ENCODE measurements at places on chromosomes 7 and 10.

DNA sequence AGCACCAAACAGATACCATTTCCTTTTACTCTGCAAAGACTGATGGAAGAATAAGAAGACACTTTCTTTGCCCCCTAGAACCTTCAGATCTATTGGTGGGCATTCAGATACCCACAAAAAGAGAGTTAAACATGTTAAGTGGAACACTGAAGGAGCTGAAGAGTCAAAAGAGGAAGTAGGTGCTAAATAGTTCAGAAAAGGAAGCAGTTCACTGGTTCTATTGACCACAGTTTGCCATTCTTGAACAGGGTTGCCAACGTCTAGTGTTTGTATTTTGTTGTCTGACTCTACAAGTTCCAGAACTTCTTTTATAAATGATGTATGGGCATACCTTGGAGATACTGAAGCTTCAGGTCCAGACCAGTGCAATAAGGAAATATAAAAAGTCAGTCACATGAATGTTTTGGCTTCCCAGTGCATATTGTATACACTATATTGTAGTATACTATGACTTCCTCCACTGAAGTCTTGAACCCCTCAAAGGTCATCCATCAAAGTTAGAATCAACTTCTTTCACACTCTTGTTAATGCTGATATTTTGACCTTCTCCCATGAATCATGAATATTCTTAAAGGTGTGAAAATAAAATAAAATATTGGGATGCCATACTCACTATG lies 47.5 kb upstream of the AGR3 start:
- no peak for DNase-seq

DNA sequence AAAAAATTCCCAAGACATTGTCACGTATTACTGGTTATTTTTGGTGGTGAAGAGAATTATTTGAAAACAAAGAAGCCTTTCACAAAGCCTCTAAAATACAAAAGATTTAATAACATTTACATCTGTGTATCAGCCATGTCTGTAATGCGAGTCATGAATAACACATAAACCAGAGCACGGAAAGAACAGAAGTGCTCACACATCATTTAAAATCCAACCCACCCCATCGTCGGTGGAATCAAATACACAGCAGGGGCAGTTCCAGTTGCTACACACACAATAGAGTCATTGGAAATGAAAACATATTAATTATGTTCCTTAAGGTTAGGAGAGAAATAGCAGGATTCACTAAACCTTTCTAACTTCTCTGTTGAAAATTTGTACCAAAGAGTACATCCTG lies 1097.3 kb downstream of the KCNMA1 start:
- DNase-seq = no peak

GRCh38 chr10:110636932-110637557 lies 7.1 kb upstream of the RBM20 start:
- DNase-seq = no peak

DNA sequence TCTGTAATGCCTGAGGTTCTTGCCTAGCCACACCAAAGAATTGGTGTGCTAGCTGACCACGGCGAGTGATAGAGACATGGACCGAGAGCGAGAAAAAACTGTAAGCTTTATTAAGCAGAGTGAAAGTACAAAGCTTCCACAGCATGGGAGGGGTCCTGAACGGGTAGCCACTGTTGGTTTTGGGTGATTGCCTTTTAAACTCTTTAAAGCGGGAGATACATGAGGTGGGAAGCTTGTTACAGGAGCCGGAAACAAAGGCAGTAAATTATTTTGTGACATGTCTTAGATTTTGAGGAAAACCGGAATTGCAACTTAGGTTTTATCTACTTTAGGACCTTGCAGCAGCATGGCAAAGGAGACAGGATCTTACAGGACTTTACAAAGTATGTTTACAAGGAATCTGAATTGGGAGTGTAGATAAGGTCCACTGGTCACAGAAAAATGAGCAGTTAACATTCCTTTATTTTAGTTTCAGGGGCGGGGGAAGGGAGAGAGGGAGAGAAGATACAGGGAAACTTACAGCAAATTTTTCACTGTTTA lies 252.7 kb upstream of the MBL2 start:
- DNase-seq = no peak

- DNase-seq = no peak
These were observed 151.2 kb downstream of the MPP7 start for GRCh38 chr10:28151636-28152035.

DNA sequence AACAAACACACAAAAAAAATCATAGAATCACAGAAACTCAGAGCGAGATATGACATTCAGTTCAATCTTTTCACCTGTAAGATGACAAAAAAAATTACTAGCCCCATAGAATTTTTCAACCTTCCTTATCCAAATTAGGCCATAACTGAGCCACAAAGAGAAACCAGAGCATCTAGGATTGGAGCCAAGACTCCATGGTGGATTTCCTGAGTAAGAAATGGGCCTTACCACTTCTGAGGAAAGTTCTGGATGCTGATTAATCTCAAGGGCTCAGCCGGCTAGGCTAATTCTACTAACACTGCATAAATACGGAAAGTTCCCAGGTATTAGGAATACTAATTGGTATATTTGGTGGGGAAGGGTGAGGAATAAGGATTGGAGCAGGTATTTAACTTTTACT lies 16.8 kb downstream of the LIPM start:
- no peak for DNase-seq

- DNase-seq = peak; percentile 27
These were observed 2.6 kb downstream of the STK31 start for GRCh38 chr7:23712368-23713284.

GRCh38 chr10:70528741-70529362 lies 50.3 kb downstream of the PALD1 start:
- no peak for DNase-seq

DNA sequence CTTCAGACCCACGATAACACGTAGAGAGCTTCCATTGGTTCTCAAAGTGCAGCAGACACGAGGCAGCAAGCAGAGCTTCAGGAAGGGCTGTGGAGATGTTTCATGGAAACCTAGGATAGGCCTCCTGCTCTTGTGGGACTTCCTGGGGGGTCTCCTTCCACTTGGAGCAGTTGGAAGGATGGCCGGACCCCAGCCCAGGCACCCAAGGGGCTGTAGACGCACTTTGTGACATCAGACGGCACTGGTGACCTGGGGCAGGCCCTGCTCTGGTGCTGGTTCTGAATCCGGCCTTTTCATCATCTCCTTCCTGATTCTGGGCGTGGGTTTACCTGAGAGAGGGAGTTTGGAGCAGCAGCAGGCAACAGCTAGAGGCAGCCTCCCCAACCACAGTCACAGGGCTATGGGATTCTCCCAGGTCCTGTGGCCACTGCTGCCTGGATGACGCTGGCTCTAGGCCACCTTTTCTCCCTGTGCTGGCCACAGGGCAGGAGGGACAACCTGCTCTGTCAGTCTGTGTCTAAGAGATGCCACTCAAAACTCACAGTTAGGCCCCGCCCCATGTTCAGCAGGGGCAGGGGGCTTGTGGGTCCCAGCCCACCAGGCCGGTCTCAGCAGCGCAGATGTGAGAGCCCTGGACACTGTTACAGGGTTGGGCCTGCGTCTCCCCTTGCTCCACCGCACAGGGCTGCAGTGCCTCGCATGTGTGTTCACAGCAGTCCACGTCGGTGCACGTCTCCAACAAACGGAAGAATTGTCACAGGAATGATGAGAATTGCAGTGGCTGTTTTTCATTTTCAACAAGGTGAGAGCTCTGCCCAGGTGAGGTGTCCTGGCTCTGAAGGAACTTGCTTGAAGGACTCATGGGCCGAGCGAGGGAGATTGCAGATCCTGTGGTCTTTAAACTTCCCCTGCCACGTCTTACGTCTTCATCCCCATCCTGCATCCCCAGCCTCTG lies 569.3 kb downstream of the TCERG1L start:
- no peak for DNase-seq

GRCh38 chr7:112381311-112382091 lies 68.8 kb upstream of the IFRD1 start:
- DNase-seq = no peak

GRCh38 chr7:45643630-45644029 lies 69.5 kb downstream of the ADCY1 start:
- no peak for DNase-seq

DNA sequence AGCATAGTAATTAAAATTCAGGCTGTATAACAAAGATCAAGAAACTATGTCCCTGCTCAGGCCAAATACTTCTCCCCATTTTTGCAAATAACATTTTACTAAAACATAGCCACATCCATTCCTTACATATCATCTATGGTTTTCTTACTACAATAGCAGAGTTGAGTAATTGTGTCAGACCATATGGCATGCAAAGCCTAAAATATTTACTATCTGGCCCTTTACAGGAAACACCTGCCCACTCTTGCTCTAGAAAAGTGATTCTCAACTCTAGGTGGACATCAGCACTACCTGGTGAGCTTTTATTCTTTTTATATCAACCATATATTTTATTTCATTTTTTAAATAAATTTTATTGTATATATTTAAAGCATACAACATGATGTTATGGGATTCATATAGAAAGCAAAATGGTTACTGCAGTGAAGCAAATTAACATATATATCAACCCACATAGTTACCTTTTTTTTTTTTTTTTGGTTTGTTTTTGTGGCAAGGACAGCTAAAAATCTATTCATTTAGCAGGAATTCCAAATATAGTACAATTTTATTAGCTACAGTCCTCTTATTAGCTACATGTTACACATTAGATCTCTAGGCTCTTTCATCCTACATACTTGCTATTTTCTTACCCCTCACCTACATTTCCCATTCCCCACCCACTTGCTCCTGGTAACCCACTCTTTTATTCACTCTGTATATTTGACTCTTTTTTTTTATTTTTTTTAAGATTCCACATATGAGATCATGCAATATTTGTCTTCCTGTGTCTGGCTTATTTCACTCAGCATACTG lies 19.6 kb downstream of the ABI1 start:
- DNase-seq = no peak

GRCh38 chr10:91194497-91195179 lies 25.8 kb upstream of the PCGF5 start:
- DNase-seq = no peak

GRCh38 chr7:23121165-23121564 lies 15.6 kb downstream of the KLHL7 start:
- no peak for DNase-seq

GRCh38 chr10:108598831-108599230 lies 1324.5 kb downstream of the XPNPEP1 start:
- no peak for DNase-seq

DNA sequence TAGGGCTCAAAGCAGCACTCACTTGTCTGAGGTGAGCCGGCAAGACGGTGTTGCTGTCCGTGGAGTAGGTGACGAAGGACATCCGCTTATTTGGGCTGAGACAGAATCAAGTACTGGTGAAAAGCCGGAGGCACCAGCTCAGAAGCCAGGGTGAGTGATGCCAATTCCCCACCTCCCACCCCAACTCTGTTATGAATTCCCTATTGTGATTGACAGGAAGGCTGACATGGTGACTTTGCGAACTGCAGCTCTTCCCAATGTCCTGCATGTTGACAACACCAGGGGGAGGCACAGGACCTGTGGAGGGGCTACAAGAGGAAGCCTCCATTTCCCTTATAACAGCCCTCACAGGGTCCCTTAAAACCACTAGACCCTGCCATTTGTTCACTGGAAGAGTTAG lies 52.3 kb upstream of the MSMB start:
- DNase-seq = no peak

- no peak for DNase-seq
These were observed 395.6 kb downstream of the TNS3 start for GRCh38 chr7:47186316-47186715.

DNA sequence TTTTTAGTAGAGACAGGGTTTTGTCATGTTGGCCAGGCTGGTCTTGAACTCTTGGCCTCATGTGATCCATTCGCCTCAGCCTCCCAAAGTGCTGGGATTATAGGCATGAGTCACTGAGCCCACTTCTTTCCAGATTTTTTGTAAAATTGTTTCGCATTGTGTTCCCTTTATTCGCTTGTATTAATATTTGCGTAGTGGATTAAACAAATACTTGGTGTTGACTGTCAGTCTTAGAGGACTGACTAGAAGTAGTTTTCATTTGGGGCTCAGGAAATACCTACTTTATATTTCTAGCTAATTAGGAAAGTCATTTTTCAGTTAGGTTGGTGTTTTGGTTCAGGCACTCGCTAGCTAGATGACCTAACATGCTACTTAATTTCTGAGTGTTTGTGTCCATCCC lies 11.1 kb downstream of the WAC start:
- no peak for DNase-seq

DNA sequence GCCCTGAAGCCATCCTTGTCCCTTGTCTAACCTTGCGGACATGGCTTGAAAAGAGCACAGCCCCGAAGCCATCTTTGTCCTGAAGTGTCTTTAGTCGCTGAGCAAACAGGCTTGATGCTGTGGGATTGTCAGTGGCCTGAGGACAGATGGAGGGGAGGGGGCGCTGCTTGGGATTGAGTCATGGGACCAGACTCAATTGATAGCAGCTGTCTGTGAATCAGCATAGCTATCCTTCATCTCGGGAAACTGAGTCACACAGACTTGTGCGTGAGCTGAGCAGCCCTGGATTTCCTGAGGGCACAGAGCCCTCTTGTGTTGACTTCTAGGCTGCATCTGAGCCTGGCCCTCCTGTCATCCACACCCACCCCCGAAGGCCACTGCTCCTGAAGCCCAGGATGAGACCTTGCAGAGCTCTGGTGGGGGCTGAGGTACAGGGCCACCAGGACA lies 14.4 kb downstream of the MYO1G start:
- DNase-seq = no peak

- DNase-seq = no peak
These were observed 31.3 kb downstream of the MKX start for GRCh38 chr10:27714349-27714748.

- DNase-seq = no peak
These were observed 50.9 kb downstream of the GALNT11 start for GRCh38 chr7:152076324-152076821.

- DNase-seq = no peak
These were observed 7.1 kb upstream of the MGMT start for GRCh38 chr10:129459762-129460539.

DNA sequence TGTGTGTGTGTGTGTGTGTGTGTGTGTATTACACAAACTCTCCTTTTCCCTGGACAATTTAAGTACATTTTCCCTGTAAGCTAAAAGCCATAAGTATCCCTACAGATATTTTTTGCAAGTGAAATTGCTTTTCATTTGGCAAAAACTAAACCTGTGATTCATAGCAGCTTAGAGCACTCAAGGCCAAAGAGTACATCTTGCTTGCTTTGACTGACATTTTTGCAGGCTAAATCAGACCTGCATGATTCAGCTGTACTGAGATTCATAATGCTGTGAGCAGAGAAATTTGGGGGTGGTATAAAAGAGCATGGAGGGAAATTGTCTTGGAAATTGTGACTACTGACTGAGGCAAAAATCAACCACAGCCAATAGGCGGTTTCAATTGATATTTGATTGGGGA lies 500.4 kb downstream of the GFRA1 start:
- DNase-seq = no peak
